Amygdala (tissue), 56 donors: ENCODE measurements at places on chromosomes 13 and 19.
A peak's percentile ranks its signal among the peaks of the same experiment; 100 is the strongest.

GRCh38 chr19:11324079-11324661 lies 15.3 kb downstream of the RAB3D start:
- peak; percentile 69 for DNase-seq

DNA sequence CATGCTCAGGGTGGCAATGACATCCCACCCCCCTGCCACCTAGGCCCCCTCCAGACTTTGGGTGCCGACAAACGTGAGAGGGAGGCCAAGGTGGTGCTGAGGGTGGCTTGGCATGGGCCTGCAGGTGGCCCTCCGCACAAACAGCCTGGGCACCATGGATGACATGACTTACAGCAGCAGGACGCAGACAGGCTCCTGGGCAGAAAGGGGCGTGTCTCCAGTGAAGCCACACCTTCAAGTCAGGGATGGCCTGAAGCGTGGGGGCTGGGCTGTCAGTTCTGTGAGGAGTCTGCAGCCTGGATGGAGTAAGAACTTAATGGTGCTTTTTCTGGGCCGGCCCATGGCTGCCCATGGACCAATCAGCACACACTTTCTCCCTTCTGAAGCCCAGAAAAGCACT lies 25.3 kb downstream of the POMP start:
- no peak for DNase-seq

DNA sequence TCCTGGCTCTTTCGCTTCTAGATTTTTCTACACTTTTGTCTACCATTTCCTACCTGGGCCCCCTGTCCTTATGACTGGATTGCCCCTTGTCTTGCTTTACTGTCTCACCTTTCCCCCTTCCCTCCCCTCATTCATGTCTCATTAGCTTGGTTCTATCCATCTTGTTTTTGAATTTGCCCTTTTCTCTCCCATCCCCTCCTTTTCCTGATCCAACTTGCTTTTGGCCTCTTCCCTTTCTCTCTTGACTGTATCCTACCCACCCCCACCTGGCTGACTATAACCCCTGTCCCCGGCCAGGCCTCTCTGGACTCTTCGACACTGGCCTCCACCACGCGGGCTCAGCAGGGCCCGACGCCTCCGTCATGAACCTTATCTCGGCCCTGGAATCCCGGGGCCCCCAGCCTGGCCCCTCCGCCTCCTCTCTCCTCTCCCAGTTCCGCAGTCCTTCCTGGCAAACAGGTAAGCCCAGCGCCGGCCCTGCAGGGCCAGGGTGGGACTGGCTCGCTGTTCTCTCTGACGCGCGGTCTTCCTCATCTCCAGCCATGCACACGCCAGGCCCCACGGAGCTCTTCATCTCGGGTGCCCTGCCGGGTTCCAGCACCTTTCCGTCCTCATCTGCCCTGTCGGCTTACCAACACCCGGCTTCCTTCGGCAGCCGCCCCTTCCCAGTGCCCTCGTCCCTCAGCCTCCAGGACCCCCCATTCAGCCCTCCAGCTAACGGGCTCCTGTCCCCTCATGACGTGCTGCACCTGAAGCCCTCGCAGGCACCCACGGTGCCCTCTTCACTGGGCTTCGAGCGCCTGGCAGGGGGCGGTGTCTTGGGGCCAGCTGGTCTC lies 3.4 kb downstream of the PRR12 start:
- no peak for DNase-seq

DNA sequence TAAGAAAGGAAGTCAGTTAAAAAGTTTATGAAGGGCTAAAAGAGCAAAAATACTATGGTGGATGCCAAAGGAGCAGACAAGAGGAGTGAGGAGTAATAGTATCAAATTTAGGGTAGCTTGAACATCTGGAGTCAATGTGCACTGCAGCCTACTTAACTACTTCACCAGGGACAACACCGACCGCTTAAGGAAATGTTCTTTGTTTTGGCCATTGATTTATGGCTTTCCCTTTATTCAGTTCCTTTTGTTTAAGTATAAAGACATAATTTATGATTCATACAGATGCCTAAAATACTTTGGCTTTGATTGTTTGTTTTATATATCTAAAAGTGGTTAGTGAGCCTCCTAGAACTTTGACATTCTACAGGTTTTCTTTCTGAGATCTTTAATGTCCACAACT lies 276.3 kb upstream of the PRR20A start:
- no peak for DNase-seq

DNA sequence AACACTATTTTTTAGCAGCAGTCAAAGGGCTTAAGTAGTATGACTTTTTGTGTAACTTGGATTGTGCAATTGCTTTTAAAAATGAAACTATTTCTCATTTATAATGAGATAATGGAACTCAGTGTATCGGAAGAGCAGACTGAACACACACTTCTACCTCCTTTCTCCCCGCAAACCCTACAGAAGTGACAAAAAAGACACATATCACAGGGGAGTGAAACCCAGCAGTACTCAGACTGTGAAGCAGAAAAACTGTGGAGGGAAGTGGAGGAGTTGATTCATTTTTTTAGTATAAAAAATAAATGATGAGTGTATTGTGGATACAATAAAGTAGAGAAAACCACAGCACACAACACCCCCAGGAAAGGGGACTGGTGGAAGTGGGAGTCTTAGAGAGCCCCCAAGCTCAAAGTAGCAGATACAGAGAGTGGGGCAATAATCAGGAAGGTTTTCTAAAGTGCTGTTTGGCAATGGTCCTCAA lies 9.7 kb downstream of the LPAR6 start:
- no peak for DNase-seq

GRCh38 chr13:79492313-79492798 lies 11.4 kb downstream of the NDFIP2 start:
- DNase-seq: no peak

GRCh38 chr13:110874508-110874960 lies 40.3 kb downstream of the ANKRD10 start:
- peak; percentile 39 for DNase-seq

GRCh38 chr13:29140277-29140676 lies 320.1 kb downstream of the MTUS2 start:
- DNase-seq: no peak
